ENCODE measurements at places on chromosomes 3 and 15.

DNA sequence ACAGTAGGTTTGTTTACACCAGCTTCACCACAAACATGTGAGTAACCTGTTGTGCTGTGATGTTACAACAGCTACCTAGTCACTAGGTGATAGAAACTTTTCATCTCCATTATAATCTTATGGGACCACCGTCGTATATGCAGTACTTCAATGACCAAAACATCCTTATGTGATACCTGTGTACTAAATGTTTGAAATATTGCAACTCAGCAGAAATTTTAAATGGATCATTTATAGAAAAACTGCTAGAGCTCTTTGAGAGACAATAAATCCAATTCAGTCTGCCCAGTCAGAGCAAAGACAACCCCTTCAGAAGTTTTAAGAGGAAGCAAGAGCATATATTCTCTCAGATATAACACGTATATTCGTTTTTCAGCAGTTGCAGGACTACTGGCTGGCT, 73.4 kb downstream of the THBS1 start:
- no peak for DNase-seq

DNA sequence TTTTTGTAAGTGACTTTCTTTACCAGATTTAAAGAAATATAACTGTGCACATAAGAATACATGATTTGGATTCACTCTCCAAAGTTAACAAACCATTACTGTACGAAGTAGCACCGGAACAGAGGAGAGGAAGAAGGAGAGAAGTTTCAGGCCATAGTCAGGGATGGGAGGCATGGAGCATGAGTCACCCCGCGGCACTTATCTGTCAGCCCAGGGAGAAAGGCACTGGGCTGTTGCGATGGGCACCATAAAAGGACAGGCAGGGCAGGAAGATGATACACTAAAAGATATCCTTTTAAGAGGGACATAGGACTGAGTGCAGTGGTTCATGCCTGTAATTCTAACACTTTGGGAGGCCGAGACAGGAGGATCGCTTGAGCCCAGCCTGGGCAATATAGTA, 37.0 kb downstream of the TTC23 start:
- no peak for DNase-seq

DNA sequence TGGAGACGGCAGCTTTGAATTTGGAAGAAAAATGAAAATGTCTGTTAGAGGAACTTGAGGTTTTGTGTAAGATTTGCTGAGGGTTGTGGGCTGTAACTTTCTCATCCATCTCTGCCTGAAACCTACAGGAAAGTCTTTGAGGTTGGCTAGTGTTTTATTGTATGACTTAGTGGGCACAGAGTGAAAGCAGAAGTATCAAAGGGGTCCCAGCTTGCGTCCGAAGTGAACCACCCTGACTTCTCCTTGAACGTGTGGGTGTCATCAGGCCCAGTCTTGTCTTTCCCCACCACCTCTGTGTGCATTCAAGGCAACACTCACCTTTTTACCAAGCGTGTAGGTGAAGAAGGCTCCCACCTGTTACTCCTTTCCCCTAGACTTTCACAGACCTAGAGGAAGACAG, 682.1 kb upstream of the CFAP20DC start:
- DNase-seq = peak; percentile 50

DNA sequence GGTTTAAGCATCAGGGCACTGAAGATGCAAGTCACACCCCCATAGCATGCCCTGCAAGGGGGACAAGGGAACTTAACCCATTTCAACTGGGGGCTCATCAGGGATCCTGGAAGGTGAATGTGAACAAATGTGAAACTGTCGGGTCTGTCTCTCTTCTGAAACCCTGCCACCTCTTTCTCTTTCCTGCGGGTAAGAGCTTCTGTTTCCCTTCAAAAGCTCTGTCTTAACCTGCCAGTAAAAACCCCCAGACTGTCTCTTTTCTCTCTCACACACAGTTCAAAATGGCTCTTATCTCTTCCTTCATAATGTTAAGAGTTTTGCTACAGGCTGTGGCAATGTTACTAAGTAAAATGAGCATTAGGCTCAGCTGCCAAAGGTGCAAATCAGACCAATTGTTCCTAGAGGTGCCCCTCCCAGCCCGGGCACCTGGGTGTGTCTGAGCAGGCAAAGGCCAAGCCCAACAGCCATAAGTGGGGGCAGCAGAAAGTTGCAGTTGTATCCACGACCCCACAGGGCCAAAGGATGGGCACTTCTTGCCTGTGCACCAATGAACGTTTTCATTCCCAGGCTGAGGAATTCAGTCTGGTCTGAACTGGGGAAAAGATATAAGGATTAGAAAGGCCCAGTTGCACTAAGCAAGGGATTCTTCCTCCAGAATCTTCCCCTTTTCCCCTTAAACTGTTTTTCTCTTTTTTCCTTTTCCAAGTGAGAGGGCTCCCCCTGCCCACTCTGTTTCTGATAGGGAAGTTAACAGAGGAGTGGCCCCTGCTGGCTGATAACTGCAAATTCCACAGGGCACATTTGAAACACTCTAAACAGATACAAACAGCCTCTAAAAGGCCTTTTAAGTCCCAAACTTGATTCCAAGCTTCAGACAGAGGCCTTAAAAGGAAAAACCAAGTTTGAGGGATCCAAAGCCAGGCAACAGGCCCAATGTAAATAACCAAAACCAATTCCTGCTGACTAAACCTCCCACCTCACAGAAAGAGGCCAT, 113.8 kb upstream of the EPHA6 start:
- DNase-seq = no peak

- no peak for DNase-seq
Measured at GRCh38 chr15:26261413-26261812, 398.3 kb upstream of the ATP10A start.

DNA sequence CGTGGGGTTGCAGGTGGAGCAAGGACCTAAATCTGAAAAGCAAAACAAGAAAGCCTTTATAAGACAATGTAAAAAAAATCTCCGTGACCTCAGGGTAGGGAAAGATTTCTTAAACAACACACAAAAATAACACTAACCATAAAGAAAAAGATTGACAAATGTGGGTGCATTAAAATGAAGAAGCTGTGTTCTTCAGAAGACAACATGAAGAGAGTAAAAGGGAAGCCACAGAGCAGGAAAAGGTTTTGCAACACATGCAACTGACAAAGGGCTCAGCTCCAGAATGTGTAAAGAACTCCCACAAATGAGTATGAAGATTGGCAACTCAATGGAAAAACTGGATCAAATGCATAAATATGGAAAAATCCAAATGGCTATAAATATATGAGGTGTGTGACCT, 74.2 kb downstream of the MAGEF1 start:
- peak; percentile 75 for DNase-seq
